ENCODE measurements at places on chromosomes 7 and 10. TPM values are rescaled to one million over a fixed set of nuclear protein-coding genes. Genes with fewer than 3 reads are reported as not detected.

- no peak for DNase-seq
Observed at GRCh38 chr7:82665966-82666507, 222.5 kb upstream of the CACNA2D1 start.

GRCh38 chr10:11450427-11450826 lies 161.0 kb downstream of the USP6NL start:
- no peak for DNase-seq

- DNase-seq: no peak
Observed at GRCh38 chr7:100943693-100944092, 5.6 kb upstream of the MUC3A start.

GRCh38 chr7:130974794-130975193 lies 240.8 kb upstream of the KLF14 start:
- DNase-seq: no peak

DNA sequence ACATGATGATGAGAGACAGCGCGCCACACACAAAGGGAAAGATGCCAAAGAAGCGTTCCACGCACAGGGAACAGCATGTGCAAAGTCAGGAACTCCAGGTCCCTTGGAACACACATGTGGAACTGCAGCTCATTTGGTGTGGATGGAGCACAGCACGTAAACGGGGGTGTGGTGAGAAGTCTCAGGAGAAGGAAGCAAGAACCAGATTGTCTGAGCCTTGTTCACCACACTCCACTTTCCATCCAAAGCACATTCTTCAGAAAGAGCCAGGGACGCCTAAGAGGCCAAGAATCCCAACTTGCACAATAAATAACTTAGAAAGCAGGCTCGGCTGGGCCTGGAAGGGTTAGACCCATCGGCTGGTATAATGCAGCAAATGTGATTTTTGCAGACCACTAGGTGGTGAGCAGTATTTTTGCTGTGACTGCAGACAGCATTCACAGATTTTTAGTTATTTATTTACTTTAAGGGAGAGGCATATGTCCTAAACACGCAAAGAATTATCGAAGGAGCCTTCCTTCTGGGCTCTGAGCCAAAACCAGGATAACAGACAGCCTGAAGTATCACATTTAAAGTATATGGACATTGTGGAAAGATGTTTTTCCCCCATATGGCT lies 27.9 kb upstream of the ASCC1 start:
- no peak for DNase-seq

DNA sequence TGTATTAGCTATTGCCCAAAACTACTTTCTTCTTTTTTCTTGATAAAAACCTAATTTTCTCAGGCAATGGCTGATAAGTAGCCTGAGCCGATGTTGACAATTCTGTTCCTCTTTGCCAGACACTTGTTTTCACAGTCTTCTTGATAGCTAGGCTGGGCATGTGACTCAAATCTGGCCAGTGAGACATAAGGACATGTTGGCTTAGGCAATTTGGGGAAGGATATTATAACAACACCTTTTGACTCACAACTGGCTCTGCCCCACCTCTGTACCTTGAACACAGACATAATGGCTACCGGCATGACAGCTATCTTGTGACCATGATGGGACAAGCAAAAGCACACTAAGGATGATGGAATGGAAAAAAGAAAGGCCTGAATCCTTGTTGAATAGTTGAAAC lies 72.9 kb upstream of the GPR22 start:
- no peak for DNase-seq

DNA sequence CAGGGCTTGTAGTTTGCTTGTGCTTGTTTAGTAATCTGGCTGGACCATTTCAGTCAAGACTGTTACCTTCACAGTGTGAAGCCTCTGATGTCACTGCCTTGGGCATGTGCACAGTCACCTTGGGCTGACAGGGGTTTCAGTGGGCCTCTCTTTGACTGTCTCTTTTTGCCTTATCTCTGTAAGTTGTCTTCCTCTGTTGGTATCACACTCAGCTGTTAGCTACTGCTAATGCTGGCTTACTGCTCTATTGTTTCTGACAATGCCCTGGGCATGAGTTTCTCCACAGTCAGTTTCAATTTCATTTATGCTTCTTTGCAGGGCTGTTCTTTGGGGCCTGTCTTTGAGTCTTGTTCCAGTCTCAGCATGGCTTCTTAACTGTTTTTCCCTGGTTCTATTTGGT lies 201.9 kb upstream of the SHH start:
- DNase-seq: no peak

- no peak for DNase-seq
Observed at GRCh38 chr7:56083150-56083785, 9.5 kb downstream of the PHKG1 start.

DNA sequence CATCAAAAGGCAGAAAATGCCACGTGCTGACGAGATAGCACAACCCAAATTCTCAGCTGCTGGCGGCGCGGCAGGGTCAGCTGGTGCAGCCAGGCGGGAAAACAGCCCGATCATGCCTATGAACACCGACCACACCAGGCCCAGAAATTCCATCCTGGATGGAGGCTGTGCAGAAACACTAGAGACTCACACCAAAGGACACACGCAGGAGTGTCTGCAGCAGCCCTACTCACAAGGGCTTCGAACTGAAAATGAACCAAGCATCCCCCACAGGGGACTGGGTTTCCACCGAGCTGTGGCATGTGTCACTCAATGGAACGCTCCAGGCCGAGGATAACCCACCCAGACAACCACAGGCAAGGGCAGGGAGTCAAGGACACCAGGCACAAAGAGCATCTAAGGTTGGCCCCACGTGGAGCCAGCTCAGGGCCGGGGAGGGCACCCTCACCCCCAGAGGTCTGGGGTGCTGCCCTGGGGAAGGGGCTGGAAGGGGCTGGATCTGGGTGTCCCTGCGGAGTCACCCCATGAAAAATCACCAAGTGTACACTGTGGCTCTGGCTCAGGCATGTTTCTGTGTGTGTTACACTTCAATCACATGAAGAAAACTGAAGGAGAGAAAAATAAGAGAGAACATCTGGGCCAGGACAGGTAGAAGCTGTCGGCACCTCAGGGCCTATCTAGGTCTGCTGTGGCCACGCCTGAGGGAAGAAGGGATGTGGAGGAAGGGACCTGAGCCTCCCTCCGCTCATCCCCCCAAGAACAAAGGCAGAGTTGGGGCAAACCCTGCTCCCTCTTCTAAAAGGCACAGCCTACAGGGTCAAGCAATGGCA lies 33.0 kb downstream of the RASGEF1A start:
- peak; percentile 49 for DNase-seq

GRCh38 chr10:22334414-22335172 lies 10.7 kb upstream of the SPAG6 start:
- no peak for DNase-seq

DNA sequence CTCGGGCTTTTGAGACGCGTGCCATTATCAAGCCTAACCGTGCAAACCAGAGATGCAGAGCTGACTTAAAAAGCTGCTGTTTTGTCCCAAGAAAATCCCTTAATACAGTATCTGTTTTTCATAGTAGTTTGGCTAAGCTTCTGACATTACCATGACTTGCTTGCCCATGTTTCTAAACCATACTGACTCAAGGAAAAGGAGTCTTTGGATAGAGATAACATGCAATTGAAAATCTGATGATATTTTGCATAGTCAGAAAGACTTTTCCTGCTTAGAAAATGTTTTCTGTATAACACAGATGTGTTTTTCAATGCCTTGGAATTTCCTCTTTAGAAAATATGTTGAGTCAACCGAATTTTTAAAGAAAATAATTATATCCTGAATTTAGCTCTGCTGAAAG lies 21.5 kb upstream of the AKR1E2 start:
- DNase-seq: no peak

GRCh38 chr10:26711324-26711723 lies 13.8 kb downstream of the PDSS1 start:
- no peak for DNase-seq

- no peak for DNase-seq
Observed at GRCh38 chr10:90125456-90126255, 424.3 kb downstream of the KIF20B start.

- no peak for DNase-seq
Observed at GRCh38 chr10:24826009-24826408, 102.3 kb upstream of the ARHGAP21 start.

- DNase-seq: no peak
Observed at GRCh38 chr10:49068672-49069217, 46.6 kb downstream of the VSTM4 start.

DNA sequence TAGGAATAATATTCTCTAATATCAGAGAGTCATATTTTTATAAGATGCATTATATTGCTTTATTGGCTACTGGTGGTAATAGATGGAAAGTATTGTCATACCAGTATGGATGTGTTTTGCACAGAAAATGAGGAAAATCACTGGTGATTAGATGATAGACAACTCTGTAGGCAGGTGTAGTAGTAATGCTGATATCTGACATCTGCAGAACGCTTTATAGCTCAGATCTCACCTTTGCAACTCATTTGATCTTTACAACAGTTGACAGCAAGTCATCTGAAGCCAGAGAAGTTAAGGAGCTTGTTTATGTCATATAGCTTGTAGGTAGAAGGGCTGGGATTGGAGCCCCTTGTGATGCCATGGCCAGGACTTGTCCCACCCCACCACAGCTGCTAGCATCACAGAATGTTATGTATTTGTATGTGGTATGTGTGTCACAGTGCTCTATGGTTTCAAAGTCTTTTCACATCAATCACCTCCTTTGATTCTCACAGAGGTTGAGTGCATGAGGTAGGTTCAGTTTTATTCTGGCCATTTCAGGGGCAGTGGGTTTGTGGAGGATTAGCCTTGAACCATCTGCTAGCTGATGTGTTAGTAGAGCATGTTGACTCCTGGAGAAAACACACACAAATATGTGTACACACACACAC lies 140.0 kb downstream of the SORCS3 start:
- no peak for DNase-seq

DNA sequence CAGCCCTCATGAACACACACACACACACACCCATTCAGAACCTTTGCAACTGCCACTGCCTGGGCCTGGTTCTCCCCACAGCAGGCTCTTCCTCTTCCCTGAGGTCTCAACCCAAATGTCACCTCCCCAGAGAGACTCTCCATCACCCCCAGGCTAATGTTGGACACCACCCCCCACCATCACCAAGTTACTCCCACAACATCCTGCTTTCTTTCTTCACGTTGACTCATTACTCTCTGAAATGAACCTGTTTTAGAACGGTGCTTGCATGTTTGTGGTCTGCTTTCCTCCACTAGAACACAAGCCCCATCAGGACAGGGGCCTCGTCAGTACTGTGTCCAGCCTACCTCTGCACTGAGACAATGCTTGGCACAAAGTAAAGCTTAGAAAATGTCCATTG lies 16.0 kb downstream of the AFAP1L2 start:
- no peak for DNase-seq

GRCh38 chr10:72889391-72889831 lies 4.1 kb upstream of the OIT3 start:
- no peak for DNase-seq

The CHN2 gene
- total RNA-seq: not detected

The MRLN gene
- not detected for total RNA-seq

The EBF3 gene
- not detected for total RNA-seq

The CALCR gene
- not detected for total RNA-seq

The SPDYE11 gene
- not detected for total RNA-seq

The TMEM196 gene
- not detected for total RNA-seq

The GJC3 gene
- 0.89 TPM for total RNA-seq

The HABP2 gene
- not detected for total RNA-seq

The ADAM22 gene
- 0.27 TPM for total RNA-seq

The GDF10 gene
- total RNA-seq: 0.14 TPM

The CCDC3 gene
- total RNA-seq: not detected

All from activated naive CD4-positive, alpha-beta T cell treated with anti-CD3 and anti-CD28 coated beads, Interleukin-2, amount 50 U/mL, for 72 hours (primary cell).